ENCODE measurements at places on chromosomes 3 and 15. TPM values are rescaled to one million over a fixed set of nuclear protein-coding genes. Genes with fewer than 3 reads are reported as not detected.

DNA sequence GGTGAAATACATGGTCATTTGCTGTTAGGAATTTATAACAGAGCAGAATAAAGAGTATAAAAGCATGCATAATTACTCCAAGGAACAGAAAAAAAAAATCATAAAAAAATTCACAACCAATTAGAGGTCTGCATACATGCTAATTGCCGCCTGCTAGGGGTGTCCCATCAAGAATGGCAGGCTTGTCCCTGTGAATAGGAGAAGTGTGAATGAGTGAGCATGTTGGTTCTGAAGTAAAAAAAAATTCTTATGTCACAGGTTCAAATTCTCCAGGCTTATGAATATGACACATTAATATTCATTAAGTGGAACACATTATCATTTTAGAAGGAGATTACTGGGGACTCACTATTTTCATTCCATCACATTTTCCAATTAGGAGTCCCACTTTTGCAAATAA, 822.7 kb downstream of the NTRK3 start:
- DNase-seq, result no peak

- no peak for DNase-seq
Measured at GRCh38 chr15:101437209-101437608, 52.3 kb downstream of the PCSK6 start.

DNA sequence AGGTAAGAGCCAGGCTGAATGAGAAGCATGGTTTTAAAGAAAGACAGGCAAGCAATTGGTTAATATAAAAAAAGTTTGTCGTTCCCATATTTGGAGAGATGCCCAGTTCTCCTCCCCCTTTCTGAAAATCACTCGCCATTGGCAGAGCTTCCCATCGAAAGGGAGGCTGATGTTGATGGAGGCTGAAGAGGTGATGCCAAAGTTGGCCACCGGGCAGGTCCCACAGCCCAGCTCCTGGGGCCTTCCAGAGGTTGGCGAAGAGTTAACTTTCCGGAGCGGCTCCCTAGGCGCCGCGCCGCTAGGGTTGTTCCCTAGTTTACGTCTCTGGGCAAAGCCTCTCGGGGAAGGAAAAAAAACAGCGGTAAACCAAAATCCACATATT, 793 bp downstream of the PCOLCE2 start:
- DNase-seq, result no peak

DNA sequence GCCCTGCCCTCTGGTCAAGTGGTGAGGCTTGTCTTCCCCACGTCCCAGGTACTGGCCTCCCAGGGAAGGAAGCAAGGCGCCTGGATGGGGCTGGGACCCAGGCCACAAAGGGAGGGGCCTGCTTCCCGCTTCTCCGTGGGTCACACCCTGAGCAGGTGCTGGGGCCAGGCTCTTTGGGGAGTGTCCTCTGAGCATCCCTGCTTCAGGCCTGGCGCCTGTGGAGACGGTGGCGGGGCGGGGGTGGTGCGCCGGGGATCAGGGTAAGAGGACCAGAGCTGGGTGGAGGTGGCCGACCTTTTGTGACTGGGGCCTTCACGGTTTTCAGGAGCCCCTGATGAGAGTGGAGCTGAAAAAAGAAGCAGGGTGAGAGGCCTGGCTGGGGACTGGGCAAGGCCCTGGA, 3.6 kb downstream of the PLA2G4B start:
- no peak for DNase-seq

The GALNT15 gene
- total RNA-seq, result 68.5 TPM

The MTFMT gene
- total RNA-seq, result 28.4 TPM

GRCh38 chr3:178960181-178960580, 111.4 kb downstream of the ZMAT3 start:
- no peak for DNase-seq

DNA sequence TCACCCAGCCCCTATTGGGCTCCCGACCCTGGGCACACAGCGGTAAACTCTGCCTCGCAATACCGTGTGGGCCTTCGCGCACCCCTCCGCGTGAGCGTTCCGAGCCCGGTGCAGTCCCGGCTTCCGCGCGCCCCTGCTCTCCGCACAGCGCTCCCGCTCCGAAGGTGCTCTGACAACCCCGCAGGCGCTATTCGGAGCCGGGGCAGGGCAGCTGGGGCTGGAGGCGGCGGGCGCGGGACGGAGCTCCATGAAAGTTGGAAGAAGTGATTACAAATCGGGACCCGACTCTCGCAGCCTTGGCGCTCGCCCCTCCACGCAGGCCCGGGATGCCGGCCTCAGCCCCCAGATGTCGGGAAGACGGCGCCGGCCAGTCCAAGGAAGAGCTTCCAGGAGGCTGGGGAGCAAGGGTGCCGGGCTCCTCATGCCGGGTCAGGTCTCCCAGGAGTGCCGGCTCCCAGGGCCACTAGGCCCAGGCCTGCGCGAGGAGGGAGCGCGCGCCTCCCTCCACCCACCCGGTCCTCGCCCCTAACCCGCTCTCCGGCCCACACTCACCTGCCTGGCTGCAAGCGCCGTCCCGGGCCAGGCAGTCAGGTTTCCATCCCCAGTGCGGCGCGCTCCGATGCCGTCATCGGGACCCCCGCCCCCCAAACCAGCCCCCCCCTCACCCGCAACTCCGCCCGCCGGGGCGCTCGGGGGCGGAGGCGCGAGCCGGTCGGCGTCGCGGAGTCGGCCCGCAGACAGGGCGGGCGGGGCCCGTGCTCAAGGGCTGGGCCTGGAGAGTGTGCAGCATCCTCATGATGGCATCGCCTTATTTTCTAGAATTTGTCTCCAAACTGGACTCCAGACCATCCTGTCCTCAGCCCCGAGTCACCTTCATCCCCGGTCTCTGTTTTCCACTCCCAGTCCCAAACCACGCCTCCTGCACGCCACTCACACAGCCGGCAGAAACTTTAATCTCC, at the start of gene KIF7:
Gene KIF7, minus strand, starts transcription at position 621 of the 959 bp plus-strand sequence. CDS start 2,537 bp downstream, outside the sequence.
- no peak for DNase-seq

GRCh38 chr3:157475921-157476414, 27.2 kb downstream of the VEPH1 start:
- no peak for DNase-seq

GRCh38 chr3:11282250-11283138, 10.3 kb downstream of the ATG7 start:
- no peak for DNase-seq

- no peak for DNase-seq
Measured at GRCh38 chr3:28651159-28651558, 302.5 kb upstream of the AZI2 start.

The KY gene
- total RNA-seq, result 1.2 TPM

The GPR27 gene
- total RNA-seq, result 4.0 TPM

The PP2D1 gene
- not detected for total RNA-seq

DNA sequence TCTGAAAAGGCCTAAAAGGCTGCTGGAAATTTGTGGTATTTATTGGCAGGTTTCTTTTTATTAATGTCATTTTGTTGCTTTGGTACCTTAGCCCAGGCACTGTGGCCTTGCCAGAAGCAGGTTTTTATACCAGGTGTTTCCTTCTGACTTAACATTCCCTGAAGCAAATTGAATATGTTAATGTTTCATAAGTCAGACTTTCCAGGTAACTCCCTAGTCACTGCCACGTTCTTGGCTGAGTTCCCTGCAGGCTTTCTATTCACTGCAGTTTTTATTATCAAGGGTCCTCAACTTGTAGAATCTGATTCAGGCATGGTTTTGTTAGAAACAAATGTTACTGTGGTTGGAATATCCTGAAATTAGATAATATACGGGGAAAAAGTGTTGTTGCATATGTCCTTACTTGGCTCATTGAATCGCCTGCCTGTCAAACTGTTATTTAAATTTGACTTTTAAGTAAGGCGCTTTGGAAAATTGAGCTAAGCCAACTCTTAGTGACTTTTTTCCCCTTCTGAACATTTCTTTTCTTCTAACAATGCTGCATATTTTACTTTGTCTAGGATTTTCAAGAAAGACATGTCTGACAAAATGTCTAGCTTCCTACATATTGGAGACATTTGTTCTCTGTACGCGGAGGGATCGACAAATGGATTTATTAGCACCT, 22.9 kb downstream of the ITPR1 start:
- DNase-seq, result no peak

The CACNA2D3 gene
- total RNA-seq, result 0.59 TPM

DNA sequence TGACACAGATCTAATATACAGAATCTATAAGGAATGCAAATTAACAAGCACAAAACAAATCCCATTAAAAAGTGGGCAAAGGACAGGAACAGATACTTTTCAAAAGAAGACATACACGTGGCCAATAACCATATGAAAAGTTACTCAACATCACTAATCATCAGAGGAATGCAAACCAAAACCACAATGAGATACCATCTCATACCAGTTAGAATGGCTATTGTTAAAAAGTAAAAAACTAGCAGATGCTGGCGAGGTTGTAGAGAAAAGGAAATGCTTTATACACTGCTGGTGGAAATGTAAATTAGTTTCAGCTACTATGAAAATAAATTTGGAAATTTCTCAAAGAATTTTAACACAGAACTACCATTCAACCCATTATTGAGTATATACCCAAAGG, 50.7 kb downstream of the ADAMTS17 start:
- DNase-seq, result no peak

The GRK7 gene
- total RNA-seq, result not detected

The CAND2 gene
- total RNA-seq, result 4.7 TPM

The GOLGA6D gene
- 0.16 TPM for total RNA-seq

DNA sequence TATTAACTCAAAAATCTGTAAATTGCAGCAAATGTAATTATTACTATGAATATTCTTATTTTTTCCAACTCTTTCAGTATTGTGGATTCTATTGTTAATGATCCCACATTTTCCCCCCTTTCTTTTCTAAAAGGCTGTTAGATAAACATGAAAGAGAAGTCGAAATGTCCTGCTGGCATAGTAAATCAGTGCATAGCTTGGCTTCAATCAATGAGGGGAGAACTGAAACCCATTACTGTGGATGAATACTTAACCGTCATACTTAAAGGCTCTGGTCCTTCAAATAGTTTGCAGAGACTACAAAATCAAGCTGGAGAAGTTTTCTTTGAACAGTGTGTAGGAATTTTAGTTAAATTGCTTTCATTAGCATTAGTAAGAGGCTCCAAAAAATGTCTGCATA, 667.9 kb downstream of the CADM2 start:
- no peak for DNase-seq

GRCh38 chr3:124209426-124209825, 217.5 kb upstream of the ROPN1 start:
- DNase-seq, result no peak

The ZIC4 gene
- 0.15 TPM for total RNA-seq

The ADGRG7 gene
- not detected for total RNA-seq

The SLC24A5 gene
- not detected for total RNA-seq

GRCh38 chr3:46541835-46542234, 24.3 kb downstream of the LRRC2 start:
- DNase-seq, result no peak

The GASK1A gene
- 22.6 TPM for total RNA-seq

The MB21D2 gene
- total RNA-seq, result 4.0 TPM

- no peak for DNase-seq
Measured at GRCh38 chr3:66803206-66803605, 194.9 kb upstream of the KBTBD8 start.

DNA sequence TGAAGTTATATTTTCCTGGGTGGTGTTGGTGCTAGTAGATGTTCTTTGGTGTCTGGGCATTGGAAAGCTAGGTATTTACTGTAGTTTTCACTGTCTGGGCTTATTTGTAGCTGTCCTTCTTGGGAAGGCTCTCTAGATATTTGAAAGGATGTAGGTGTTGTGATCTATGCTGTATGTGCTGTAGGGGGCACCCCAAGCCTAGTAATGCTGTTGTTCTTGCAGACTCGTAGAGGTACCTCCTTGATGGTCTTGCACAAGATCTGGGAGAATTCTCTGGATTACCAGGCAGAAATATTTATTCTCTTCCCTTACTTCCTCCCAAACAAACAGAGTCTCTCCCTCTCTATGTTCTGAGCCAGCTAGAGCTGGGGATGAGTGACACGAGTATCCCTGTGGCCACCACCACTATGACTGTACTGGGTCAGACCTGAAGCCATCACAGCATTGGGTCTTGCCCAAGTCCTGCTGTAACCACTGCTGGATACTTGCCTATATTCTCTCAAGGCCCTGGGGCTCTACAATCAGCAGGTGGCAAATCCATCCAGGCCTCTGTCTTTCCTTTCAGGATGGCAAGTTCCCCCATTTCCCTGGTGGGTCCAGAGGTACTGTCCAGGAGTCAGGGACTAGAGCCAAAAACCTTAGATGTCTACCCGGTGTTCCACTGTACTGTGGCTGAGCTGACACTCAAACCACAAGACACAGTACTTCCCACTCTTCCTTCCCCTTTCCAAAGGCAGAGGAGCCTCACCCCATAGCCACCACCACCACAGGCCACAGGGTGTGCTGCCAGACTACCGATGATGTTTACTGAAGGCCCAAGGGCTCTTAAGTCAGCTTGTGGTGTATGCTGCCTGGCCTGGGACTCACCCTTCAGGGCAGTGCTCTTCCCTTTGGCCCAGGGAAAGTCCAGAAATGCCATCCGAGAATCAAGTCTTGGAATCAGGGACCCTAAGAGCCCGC, 195.2 kb upstream of the DPPA4 start:
- no peak for DNase-seq

The CX3CR1 gene
- total RNA-seq, result 0.32 TPM

- DNase-seq, result no peak
Measured at GRCh38 chr3:61657689-61658088, 96.3 kb downstream of the PTPRG start.

The CADPS gene
- 45.8 TPM for total RNA-seq

GRCh38 chr3:112656043-112656442, 15.1 kb upstream of the CCDC80 start:
- DNase-seq, result no peak

DNA sequence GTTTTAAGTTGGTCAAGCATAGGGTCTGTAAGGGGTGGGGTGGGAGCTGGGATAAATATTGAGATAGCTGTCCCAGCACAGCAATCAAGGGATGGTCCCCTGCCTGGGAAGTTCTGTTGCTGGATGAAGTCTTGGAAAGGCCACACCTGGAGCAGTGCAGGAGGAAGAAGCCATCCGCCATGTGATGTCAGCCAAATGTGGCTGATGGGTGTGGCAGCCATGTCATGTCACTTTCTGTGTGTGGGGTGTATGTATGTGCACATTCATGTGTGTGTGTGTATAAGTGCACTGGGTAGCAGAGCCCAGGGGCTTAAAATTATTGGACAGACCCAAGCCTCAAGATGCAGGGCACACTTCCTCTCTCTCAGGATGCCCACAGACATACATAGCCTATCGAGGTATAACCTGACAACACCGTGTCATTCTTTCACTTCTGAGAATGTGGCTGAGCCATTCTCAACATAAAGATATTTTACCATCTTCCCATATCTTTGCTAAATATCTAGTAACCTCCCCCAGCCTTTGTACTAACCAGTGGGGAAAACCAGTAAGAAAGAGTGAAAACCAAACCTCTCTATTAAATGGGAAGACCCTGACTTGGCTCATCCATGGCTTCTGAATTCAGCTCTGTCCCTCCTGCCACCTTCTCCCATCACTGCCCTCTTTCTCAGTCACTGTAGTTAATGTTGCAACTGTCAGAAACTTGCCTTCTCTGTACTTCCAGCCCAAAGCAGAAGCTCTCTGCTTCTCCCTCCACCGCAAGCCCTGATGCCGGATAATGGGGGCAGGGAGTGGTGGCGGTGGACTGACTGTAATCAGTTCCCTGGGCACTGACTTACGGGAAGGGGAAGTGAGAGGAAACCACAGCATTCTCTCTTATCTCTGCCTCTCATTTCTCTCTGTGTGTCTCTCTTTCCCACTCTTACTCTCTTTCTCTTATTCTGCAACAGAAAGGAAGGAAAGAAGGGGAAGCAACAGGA, 11.2 kb downstream of the TNFSF10 start:
- DNase-seq, result no peak

The ALG1L2 gene
- total RNA-seq, result 1.3 TPM

All from breast epithelium (tissue), 4 donors.